Activated CD4-positive, alpha-beta T cell treated with anti-CD3 and anti-CD28 coated beads for 4 hours (primary cell): ENCODE measurements at places on chromosomes 11 and 22.

DNA sequence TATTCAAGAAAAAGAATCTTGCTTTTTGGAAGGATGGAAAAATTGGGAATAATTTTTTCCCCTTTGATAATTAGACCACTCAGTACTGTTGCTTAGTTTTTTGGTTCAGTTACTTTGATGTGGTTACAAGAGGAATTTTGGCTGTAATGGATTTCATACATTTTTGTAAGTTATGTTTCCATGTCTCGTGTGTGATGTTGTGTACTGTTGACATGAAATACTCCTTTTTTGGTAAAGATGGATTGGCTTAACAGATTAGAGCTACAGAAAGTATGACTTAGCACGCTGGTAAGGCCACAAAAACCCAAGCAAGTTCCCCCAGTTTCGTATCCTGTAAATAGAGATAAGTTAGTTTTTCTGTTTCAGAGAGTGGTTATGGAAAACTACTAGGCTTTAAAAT, 11.9 kb downstream of the TBCEL start:
- DNase-seq = no peak

DNA sequence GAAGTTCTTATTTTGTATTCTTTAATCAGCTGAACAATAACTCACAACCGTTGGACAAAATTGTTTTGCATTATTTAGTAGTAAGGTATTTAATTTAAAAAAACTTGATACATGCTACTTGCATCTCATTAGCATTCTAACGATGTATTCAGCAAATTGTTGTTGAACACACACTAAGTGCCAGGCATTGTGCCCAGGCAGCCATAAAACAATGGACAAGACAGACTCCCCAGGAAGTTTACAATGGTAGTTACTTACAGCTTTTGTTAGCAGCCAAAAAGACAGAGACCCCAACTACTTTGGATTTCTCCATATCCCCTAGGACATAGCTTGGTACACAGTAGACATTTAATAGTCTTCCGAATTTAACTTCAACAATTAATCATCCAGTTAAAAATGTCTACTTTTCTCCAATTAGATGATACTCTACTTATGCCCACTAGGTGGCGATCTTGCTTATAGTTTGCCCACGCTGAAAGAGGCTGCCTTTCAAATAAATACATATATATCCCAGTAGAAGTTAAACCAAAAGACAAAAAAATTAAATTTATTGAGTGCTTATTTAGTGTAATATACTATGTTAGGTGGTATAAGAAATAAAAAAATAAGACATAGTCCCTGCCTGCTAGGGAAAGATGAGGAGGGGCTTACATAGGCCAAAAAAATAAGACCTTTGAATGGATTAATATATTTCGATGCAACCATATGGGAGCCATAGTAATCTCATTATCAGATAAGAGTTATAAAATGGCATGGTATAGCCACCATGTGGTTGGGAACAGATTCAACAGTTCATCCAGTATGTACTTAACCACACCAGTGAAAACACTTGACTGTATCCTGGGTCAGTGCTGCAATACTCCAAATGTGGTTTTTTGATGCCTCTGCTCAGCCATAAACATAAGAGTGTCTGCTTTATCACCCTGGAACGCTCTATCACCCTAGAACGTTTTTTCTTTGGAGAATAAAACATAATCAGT, 2.0 kb upstream of the FJX1 start:
- DNase-seq = peak; percentile 15

- DNase-seq = no peak
Measured at GRCh38 chr22:27142286-27142685, 484.9 kb downstream of the MIAT start.

- no peak for DNase-seq
Measured at GRCh38 chr11:132361011-132361550, 990.7 kb downstream of the NTM start.

GRCh38 chr22:27919942-27920755, 1.1 kb upstream of the PITPNB start:
- peak; percentile 48 for DNase-seq

GRCh38 chr11:118304568-118305248, at the start of gene CD3E:
CD3E (plus strand) TSS chr11:118304730; CDS start chr11:118304953, 223 bp downstream.
- DNase-seq = peak; percentile 59

GRCh38 chr11:46431211-46431610, 39.6 kb upstream of the CHRM4 start:
- no peak for DNase-seq

DNA sequence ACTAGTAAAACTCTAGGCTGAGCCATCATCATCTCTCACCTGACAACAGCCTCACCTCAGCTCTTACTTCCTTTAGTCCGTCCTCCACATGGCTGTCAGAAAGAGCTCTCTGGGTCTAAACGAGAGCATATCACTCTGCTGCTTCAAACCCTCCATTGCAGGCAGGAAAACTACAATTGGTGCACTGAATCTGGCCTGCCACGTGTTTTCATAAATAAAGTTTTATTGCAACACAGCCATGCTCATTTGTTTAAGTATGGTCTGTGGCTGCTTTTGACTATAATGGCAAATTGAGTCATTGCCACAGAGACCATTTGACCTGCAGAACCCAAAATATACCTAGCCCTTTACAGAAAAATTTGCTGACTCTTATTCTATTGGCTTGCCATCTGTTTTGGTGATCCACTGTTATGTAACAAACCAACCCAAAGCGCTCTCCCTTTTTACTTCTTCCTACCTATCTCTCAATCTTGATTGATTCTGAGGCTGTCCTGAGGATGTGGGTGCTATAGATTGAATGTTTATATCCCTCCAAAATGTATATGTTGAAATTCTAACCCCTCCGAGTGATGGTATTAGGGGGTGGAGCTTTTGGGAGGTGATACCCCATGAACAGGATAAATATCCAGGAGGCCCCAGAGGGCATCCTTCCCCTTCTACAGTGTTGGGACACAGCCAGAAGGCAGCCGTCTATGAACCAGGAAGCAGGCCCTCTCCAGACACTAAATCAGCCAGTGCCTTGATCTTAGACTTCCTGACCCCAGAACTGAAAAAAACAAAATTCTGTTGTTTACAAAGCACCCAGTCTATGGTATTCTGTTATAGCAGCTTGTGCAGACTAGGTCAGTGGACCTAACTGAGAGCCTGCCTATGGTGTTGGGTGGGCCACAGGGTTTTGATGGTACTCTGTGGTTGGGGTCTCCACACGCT, 99.9 kb downstream of the PIWIL4 start:
- no peak for DNase-seq

GRCh38 chr11:17652556-17652955, 66.8 kb upstream of the MYOD1 start:
- DNase-seq = no peak

- no peak for DNase-seq
Measured at GRCh38 chr11:126581871-126582648, 226.6 kb downstream of the ST3GAL4 start.

- peak; percentile 67 for DNase-seq
Measured at GRCh38 chr11:61777234-61778090, 14.9 kb downstream of the TMEM258 start.

GRCh38 chr11:14223636-14224288, 135.2 kb downstream of the RRAS2 start:
- DNase-seq = no peak

GRCh38 chr22:39349506-39349966, 255 bp upstream of the SYNGR1 start:
- no peak for DNase-seq

- peak; percentile 26 for DNase-seq
Measured at GRCh38 chr11:44608991-44609782, 43.7 kb downstream of the CD82 start.

GRCh38 chr22:30855266-30855665, 113.3 kb downstream of the MORC2 start:
- no peak for DNase-seq
